Putamen (tissue), 1 donor: ENCODE measurements at places on chromosomes 2 and 18.

GRCh38 chr18:51185075-51185474, 12.4 kb downstream of the MEX3C start:
- no peak for DNase-seq

GRCh38 chr2:198203336-198204069, 399.1 kb downstream of the PLCL1 start:
- peak; percentile 4 for DNase-seq

DNA sequence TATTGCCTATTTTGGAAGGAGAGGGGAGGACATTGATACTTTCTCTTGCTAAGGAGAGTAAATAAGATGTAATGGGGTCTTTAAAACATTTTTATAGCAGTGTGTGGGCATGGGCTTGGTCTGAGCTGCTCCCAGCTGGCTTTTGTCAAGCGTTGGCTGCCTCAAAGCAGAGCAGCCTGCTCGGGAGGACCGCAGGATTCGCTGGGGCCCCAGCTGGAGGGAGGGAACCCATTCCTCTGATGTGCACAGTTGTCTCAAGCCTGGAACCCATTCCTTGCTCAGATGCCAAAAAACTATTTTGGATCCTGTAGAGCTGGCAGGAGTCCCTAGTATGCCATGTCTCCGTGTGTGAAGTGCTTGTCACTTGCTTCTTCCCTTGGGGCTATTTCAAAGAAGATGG, 59.4 kb upstream of the RMDN2 start:
- DNase-seq: no peak

DNA sequence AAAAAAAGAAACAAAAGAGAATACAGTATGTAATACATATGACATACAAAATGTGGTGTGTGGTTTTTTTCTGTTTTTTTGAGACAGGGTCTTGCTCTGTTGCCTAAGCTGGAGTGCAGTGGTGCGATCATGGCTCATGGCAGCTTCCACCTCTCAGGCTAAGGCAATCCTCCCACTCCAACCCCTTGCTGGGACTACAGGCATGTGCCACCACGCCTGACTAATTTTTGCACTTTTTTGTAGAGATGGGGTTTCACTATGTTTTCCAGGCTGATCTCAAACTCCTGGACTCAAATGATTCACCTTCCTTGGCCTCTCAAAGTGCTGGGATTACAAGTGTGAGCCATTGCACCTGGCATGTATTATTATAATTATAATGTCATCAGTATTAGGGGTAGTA, 38.9 kb downstream of the DHX57 start:
- no peak for DNase-seq

DNA sequence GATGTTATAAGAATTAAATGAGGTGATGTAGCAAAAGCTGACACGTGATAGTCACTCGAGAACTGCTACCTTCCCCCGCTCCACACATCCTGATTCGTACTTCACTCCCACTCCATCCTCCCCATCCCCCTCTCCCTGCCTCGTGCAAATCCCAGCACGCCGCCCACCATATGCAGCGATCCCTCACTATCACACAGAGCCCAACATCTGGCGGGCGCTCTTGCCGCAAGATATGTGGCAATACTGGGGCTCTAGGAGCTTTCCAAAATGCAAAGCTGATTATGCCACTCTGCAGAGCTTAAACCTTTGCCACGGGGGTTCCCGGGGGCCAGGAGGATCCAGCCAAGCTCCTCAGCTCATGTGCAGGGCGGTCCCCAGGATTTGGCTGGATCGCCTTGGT, 37.4 kb downstream of the DNMT3A start:
- peak; percentile 80 for DNase-seq

DNA sequence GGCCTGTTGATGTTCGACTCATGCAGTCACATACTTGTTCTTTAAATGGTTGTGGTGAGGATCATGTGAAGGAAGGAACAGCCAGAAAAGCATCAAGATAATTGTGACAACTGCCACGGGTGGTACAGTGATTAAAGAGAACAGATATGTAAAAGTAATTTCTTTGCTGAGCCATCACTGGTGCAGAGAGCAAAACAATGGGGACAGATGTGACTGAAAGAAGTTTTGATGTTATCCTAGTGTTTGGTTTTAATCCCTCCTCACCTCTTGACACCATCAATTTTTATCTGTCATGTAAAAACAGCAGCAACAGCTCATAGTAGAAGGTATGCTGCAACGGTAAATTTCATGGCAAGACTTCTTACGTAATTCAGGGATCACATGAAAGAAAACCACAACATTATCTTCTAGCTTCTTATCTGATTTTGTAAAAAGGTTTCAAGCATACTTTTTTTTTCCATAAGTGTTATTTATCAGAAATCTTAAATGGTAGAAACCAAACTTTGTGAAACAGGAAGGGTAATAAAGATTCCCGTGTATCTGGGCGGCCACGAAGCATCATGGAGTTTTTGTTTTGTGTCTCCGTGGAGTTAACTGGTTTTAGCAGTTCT, 65.2 kb downstream of the PLCL1 start:
- DNase-seq: no peak

DNA sequence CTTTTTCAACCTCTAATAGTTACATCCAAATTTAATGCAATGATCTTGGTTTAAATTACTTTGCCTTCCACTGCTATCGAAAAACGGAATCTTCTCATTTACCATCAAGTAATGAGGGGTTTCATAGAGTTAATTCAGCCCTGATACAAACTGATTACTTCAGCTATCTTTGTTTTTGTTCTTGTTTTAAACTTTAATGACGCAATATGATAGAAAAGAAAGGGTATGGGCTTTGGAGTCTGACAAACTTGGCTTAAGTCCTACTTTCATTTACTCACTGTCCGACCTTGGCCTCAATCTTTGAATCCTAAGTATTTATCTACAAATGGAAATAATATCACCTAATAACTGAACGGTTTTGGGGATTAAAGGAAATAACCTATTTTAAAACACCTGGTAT, 16.1 kb downstream of the ADAM17 start:
- DNase-seq: no peak

DNA sequence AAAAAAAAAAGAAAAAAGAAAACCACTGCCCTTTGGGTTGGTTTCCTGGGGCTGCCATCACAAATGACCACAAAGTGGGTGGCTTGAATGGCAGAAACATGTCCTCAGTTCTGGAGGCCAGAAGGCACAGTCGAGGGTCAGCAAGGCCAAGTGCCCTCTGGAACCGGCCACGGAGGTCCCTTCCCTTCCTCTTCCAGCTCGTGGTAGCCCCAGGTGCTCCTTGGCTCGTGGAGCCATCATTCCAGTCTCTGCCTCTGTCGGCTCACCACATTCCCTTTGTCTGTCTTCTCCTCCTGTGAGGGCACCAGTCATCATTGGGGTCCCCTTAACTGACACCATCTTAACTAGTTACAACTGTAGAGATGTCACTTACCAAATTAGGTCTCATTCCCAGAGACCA, 8.5 kb upstream of the NFATC1 start:
- no peak for DNase-seq

GRCh38 chr2:169478339-169478738, 955 bp upstream of the BBS5 start:
- DNase-seq: no peak

DNA sequence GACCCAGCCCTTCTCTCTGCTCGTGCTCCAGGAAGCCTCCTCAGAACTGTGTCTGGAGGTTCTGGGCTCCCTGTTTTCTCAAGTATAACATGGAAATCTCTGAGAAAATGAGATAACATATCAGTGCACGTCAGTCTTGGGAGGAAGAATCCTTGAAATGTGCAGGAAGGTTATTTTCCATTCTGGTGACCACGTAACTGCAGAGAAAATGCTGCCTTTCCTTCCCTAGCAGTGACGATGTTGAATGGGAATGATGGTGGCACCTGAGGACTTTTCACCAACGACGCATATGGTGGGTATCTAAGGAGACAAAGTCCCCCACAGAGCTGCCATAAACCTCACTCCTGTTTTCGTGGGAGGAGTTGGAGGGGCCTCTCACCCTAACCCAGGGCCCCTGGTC, 272.1 kb upstream of the SIX2 start:
- no peak for DNase-seq

DNA sequence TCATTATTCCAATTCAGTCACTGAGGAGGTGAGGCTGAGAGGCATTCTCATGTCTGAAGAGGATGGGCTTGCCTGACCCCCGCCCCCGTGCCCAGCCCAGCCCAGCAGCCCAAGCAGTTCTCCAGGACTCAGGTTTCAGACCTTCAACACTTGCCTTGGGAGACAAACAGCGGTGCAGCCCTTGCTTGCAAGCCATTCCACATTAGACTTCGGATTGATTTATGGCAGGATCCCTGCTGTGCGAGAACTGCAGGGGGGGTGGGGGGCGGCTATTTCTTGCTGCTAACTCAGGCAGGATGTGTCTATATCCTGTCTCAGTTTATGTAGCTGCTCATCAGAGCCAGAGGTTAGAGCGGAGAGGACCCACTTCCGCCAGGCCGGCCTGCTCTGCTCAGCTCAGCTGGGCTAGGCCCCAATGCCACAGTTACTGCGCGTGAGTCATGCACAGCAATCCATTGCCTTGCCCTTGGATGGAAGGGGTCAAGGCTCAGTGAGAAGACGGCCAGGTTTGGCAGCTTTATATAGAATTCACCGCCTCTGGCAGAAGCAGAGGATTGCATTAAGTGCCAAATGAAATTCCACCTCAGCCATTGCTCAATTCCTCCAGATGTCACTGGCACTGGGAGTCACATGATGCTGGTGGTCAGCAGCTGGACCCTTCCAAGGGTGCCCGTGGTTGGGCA, 1.8 kb downstream of the GYPC start:
- no peak for DNase-seq
